Karpas-422 (cell line): ENCODE measurements at places on chromosomes 7 and 10. TPM values are rescaled to one million over a fixed set of nuclear protein-coding genes. Genes with fewer than 3 reads are reported as not detected.

The CLRN3 gene
- total RNA-seq = not detected in 2 replicates

The KCNIP2 gene
- 0.61 and 2.4 TPM in 2 replicates for total RNA-seq

The C7orf57 gene
- not detected in 2 replicates for total RNA-seq

The ZPBP gene
- total RNA-seq = not detected in 2 replicates

The LAMTOR4 gene
- total RNA-seq = 171 and 292 TPM in 2 replicates

The MRM2 gene
- total RNA-seq = 35.5 TPM in 2 replicates

The GPR158 gene
- not detected in 2 replicates for total RNA-seq

The SLC26A3 gene
- not detected in 2 replicates for total RNA-seq

The MCU gene
- 16.2 and 41.3 TPM in 2 replicates for total RNA-seq

The FAM25A gene
- not detected in 2 replicates for total RNA-seq

The PLXNA4 gene
- 0.29 and 0.48 TPM in 2 replicates for total RNA-seq

The VWC2 gene
- not detected in 2 replicates for total RNA-seq

The TEX47 gene
- total RNA-seq = not detected in 2 replicates

The ZC3HAV1 gene
- total RNA-seq = 44.2 and 49.2 TPM in 2 replicates

The ADAM8 gene
- total RNA-seq = 0.71 and 3.8 TPM in 2 replicates

The HTR5A gene
- total RNA-seq = not detected in 2 replicates

The RBP3 gene
- total RNA-seq = not detected in 2 replicates

The TMEM139 gene
- total RNA-seq = not detected in 2 replicates

The FKBP6 gene
- total RNA-seq = not detected in 2 replicates

The FAM237B gene
- not detected in 2 replicates for total RNA-seq

The AKR1C3 gene
- total RNA-seq = not detected in 2 replicates

The CHN2 gene
- total RNA-seq = 3.3 and 9.1 TPM in 2 replicates

The ELMO1 gene
- 87.7 and 137 TPM in 2 replicates for total RNA-seq

The HOXA3 gene
- total RNA-seq = 1.3 TPM in 2 replicates
